ENCODE measurements at places on chromosomes 6 and 20. TPM values are rescaled to one million over a fixed set of nuclear protein-coding genes. Genes with fewer than 3 reads are reported as not detected.

The DAAM2 gene
- 8.3 TPM for total RNA-seq

The RAET1L gene
- not detected for total RNA-seq

The OPRM1 gene
- total RNA-seq = not detected

The SLC22A23 gene
- total RNA-seq = 7.2 TPM

GRCh38 chr20:34825530-34826362, at the start of gene NCOA6:
Gene NCOA6 (minus strand): TSS chr20:34825651. CDS start chr20:34782355, 43,296 bp downstream.
- H3K36me3 ChIP-seq = no peaks in the 10 kb centered on the region
- peak within 1 kb of the TSS; percentile 84 for H3K4me3 ChIP-seq
- no peaks in the 10 kb centered on the region for H3K4me1 ChIP-seq
- DNase-seq = peak; percentile 84
- no peaks in the 10 kb centered on the region for H3K27me3 ChIP-seq

- H3K36me3 ChIP-seq = no peaks in the 10 kb centered on the region
- no peaks in the 10 kb centered on the region for H3K4me1 ChIP-seq
- no peak overlapping the region for H3K4me3 ChIP-seq
- no peaks in the 10 kb centered on the region for H3K27me3 ChIP-seq
- no peak for DNase-seq
- no peak overlapping the region for H3K27ac ChIP-seq
These were observed 451.2 kb downstream of the TFAP2B start for GRCh38 chr6:51269876-51270275.

GRCh38 chr20:45080867-45081624, 19.9 kb downstream of the KCNS1 start:
- no peak overlapping the region for H3K27ac ChIP-seq
- no peak for DNase-seq
- H3K4me1 ChIP-seq = no peaks in the 10 kb centered on the region
- no peaks in the 10 kb centered on the region for H3K27me3 ChIP-seq
- H3K4me3 ChIP-seq = no peak overlapping the region

GRCh38 chr6:13526357-13526726, 38.9 kb upstream of the GFOD1 start:
- no peak overlapping the region for H3K4me3 ChIP-seq
- no peaks in the 10 kb centered on the region for H3K36me3 ChIP-seq
- H3K4me1 ChIP-seq = no peaks in the 10 kb centered on the region
- H3K27me3 ChIP-seq = no peaks in the 10 kb centered on the region
- DNase-seq = no peak
- H3K27ac ChIP-seq = peak overlapping the region; percentile 90

- no peaks in the 10 kb centered on the region for H3K27me3 ChIP-seq
- no peak for DNase-seq
- no peak overlapping the region for H3K4me3 ChIP-seq
- no peaks in the 10 kb centered on the region for H3K4me1 ChIP-seq
These were observed 126.5 kb downstream of the SLC24A3 start for GRCh38 chr20:19338960-19339359.

DNA sequence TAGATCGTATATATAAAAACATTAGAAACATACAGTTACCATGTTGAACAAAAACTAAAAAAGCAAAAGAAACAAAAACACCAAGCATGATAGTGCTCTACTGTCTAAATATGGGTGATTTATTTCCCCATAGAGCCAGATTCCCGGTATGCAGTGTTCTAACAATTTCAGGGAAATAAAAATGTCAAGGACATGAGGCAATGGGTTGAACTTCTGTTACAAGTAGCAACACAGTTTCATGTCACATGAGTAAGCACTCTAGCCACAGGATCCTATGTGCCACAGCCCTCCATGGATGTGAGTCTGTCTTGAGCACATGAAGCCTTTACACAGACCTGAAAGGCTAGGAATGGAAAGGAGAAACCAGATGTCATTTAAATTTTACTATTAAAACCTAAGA, 96.0 kb downstream of the MAP3K5 start:
- no peaks in the 10 kb centered on the region for H3K36me3 ChIP-seq
- no peaks in the 10 kb centered on the region for H3K4me1 ChIP-seq
- H3K4me3 ChIP-seq = no peak overlapping the region

DNA sequence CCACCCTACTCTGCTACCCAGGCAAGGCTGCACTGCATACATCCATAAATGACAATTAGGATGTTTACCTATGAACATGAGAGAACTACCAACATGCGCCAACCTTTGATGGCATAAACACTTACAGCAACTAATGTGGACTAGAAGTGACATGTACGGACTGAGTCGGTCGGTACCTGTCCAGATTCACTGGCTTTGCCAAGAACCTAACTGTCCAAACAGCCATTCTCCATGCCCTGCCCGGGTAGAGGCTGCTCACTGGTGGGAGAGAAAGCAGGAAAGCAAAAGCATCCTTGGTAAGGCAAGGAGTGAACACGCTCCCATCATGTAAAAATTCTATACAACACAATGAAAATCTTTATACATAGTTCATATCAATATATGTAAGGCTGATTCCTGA, 30.0 kb downstream of the SYNDIG1 start:
- no peak overlapping the region for H3K4me3 ChIP-seq
- no peak overlapping the region for H3K27ac ChIP-seq
- DNase-seq = no peak
- H3K4me1 ChIP-seq = no peaks in the 10 kb centered on the region
